ENCODE measurements at places on chromosomes 5 and 9.
A peak's percentile ranks its signal among the peaks of the same experiment; 100 is the strongest.

DNA sequence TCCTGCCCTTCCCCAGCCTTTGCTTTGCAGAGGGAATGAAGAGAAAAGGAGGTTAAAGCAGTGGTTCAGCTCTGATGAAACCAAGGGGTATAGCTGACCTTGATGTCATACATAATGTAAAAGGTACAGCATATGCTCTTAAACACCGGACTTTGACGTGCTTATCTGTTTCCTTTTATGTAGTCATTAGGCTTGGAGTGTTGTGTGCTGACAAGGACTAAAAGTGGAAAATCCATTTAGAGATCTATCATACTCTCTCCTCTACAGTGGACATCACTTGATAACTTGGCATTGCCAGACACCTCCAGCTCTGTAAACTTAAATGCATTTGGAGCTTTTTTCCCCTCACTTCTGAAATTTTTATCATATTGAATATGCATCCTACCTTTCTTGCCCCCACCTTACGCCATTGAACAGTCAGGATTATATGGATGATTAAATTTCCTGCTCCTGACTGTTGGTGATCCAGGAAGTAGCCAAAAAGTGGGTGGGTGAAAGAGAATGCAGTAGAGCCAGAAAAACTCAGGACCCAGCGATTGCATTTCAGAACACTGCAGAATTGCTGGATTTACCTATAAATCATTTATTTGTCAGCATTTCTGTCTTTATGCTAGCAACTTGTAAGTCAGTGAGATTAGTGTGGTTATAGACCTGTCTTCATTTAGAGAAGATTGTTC, 4.1 kb downstream of the TNFAIP8 start:
- no peak for DNase-seq

- DNase-seq: no peak
These were observed 618.7 kb downstream of the DNAH5 start for GRCh38 chr5:13325765-13326164.

DNA sequence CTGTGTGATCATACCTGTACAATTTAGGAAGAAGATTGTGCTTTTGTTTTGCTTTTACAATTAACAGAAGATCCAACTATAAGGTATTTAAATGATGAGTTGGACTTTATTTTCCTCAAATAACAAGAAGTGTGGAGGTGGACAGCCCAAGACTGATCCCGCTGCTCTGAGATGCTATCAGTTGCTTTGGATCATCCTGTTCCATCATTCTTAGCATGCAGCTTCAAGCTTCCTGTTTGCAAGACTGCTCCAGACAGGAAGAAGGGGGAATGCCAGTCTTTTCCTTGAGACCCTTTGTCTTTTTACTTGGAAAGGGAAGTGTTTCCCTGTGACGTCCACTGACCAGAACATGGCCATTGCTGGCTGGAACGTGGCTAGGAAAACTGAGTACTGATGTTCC, 250.8 kb downstream of the ZSWIM6 start:
- no peak for DNase-seq

DNA sequence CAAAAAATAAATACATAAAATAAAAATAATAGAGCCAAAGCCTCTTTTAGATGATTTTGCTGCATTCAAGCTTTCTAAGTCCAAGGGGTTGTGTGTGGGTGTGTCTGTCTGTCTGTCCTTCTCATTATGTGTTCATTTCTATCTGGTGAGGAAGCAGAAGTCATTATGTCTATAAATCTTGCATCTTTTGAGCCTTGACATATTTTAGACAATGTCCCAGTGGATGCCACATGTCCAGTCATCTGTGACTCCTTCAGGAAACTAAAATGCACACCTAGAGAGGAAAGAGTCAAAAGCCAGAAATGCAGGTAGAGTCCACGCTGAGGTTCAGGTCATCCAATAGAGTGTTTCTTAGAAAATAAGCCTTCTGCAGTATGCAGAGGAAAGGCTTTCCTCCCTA, 80.9 kb downstream of the GALNT10 start:
- no peak for DNase-seq

DNA sequence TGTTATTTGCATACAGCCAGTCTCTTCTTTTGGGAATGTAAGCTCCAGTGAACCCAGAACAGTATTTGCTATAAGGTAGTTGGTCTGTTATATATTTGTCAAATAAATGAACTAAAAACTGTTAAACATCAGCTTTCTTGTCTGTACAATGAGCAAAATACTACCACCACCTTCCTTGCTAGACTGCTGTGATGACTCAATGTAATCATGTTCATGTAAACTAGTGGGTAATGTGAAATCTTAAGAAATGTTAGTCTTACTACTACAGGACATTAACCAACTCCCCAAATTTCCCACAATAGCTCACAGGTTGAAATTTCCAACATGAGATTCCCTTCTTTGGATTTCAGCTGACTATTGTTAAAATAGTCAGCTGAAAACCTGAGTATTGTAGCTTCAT, 176.1 kb downstream of the TRPM3 start:
- no peak for DNase-seq

GRCh38 chr9:21668516-21668915, 133.9 kb upstream of the MTAP start:
- no peak for DNase-seq

DNA sequence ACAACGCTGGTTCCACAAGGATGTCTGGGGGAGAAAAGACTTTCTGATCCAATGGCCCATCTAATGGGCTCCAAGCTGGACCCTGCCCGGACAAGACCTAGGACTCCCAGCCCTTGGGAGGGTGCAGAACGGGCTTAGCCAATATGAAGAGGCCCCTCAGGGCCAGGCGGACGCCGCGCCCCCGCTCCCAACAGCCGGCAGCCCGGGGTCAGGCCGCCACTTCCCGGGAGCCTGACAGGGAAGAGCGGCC, 493 bp downstream of the P4HA2 start:
- no peak for DNase-seq

GRCh38 chr5:132815454-132815853, 2.4 kb downstream of the SOWAHA start:
- no peak for DNase-seq

- no peak for DNase-seq
These were observed 145.0 kb downstream of the MED27 start for GRCh38 chr9:131934673-131935072.

GRCh38 chr5:42507451-42508097, 84.3 kb downstream of the GHR start:
- no peak for DNase-seq

DNA sequence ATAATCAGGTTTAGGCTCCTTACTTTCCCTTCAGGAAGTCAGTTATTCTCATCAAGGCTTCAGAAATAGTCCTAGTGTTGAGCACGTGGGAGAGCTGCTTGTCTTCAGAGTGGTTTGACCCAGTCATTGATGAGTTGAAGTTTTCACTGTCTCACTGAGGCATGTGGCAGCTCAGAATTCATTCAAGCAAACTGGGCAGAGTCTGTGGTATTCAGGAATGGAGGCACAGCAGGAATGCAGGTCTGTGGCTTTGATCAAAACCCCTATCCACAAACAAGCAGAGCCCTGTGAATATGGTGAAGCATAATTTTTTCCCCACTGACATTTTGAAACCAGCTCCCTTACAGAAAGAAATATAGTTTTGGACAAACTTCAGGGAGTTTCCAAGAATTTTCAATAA, 207.3 kb downstream of the CD180 start:
- peak; percentile 42 for DNase-seq

DNA sequence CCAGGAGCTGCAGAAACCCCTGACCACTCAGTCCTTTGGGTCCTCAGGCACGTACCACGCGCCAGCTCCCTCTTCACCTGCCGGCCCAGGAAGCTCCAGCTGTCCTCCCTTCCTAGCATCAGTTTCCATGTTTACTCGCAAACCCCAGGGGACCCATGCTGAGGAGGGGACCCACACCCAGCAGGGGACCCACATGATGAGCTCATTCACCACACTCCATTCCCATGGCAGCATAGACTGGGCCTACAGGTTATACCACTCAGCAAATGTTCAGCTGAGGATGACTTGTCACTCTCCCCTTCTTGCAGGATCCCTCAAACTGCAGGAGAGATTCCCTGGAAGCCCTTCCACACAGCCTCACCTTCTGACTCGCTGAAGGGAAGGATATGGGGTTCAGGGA, 73.5 kb upstream of the GALNT10 start:
- DNase-seq: no peak

- no peak for DNase-seq
These were observed 5.3 kb downstream of the MROH2B start for GRCh38 chr5:41065691-41066335.

- no peak for DNase-seq
These were observed 152.0 kb upstream of the LRRTM2 start for GRCh38 chr5:139027150-139027549.

DNA sequence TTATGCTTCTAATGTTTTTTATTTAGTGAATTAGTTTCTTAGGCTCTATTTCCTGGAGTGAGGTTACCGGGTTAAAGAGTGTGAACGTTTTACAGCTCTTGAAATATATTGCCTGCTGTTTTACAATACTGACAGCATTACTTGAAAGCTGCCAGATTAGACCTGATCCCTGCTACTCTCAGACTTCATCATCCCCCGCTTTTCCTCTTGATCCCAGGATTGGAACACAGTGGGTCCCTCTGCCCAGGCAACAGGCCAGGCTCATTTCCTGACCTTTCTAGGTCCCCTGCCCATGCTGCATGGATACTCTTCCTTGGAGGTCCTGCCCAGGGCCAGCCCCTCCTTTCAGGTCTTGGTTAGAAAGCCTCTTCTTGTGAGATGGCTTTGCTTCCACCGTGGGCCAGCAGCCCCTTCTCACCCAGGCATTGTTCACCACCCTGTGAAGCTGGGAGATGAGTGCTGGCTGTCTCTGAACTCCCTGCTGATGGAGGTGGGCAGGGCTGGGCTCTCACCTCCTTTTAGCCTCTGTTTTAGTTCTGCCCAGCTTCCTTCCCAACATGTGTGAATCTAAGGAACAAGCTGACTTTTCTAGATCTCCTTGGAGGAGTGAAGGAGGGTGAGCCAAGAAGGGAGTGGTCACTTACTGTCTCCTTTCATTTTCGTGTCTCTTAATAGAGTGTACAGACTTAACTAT, 15.5 kb upstream of the FAM120AOS start:
- peak; percentile 52 for DNase-seq

DNA sequence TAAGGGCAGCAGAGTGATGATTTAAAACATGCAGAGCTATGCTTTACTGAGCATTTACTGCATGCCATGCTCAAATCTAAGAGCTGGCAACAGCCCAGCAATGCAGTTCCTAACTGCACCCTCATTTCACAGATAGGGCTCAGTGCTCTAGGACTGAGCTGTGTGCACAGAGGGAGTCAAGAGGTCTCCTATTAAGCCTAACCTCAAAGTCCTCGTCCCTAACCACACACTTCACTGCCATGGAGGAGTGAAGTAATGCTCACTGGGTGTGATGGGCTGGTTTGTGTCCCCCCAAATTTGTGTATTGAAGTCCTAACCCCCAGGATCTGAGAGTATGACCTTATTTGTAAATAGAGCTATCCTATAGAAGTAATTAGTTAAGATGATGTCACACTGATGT, 25.9 kb downstream of the BARX1 start:
- no peak for DNase-seq

- no peak for DNase-seq
These were observed 182.4 kb downstream of the NFIB start for GRCh38 chr9:14131356-14132088.

- DNase-seq: peak; percentile 73
These were observed 126.4 kb upstream of the SLC12A2 start for GRCh38 chr5:127957183-127957582.

DNA sequence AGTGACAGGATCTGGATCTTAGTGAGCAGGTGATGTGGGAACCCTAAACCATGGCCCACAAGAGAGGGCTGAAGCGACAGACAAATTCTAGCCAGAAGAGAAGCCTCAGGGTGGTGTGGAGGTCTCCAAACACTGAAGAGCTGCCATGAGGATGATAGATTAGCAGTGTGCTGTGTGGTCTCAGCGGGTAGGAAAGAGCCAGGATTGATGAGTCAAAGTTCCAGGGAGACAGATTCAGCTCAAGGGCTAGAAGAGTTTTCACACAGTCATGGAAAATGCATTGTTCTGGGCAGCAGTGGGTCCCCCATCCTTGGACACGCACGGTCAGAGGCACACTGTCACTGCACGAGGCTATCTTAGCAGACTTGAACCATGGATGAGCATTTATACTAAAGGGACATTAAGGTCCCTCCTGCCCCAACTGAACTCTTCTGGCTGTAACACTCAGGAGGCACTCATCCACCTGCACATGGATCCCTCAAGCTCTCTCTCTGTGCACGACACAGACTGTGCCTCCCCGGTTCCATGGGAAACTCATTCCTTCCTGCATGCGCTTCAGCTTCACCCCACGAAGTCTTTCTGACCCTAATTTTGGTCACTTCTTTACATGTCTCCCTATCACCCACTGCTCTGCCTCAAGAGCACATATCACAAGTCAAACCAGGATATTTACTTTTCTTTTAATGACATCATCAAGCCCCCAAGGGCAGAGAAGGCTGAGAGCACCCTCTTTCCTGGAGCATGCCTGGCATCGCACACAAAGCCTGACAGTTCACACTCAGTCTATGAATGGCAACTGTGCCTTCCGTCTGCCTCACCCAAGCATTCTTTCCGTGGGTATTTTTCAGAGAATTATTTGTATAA, 84.8 kb downstream of the TLE1 start:
- DNase-seq: no peak

DNA sequence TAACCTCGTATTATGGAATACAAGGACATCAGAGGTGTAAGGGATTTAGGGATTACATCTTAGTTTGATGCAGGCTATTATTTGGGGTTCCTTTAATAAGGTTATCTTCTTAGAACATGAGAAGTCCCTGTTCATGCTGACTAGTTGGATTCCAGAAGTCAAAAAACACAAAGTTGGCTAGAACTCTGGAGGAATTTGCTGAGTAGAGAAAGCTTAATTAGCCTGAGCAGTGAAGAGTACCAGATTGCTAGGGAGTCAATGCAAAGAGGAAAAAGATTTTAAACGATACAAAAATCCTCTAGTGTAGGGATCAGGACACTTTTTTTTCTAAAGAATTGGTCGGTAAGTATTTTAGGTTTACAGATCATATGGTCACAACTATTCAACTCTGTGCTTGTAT, 1872.5 kb upstream of the C9orf72 start:
- no peak for DNase-seq

DNA sequence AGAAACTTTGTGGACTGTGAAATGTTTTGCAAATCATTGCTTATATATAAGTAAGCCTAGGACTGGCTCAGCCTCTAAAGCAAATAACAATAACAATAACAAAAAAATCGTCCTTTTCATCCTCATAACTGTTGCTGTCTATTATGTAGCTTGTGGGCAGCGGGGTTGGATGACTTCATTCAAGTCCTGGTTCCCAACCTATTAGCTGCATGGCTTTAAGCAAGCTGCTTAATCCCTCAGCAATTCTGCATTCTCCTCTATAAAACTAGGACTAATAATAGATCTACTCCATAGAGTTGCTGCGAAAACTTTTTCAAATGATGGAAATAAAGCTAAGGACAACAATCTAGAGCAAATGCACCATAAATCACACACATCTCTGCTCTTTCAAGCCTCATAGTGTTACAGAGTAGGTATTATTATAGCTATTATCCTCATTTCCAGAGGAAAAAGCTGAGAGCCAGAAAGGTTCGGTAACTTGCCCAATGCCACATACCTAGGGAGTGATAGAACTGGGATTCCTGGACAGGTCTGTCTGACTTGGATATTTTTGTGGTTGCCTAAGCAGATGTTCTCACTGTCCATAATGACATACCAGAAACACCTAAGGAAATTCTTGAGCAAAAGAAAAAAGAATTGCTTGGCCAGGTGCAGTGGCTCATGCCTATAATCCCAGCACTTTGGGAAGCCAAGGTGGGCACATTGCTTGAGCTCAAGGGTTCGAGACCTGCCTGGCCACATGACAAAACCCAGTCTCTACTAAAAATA, 98.8 kb upstream of the ADRA1B start:
- DNase-seq: no peak

- peak; percentile 0 for DNase-seq
These were observed 720.2 kb upstream of the TYRP1 start for GRCh38 chr9:11973011-11973410.

- no peak for DNase-seq
These were observed 8.8 kb downstream of the ETF1 start for GRCh38 chr5:138533973-138534941.
